ENCODE measurements at places on chromosomes 13 and 19.

- no peak for DNase-seq
These were observed 391.5 kb upstream of the DACH1 start for GRCh38 chr13:72258340-72258981.

GRCh38 chr19:49058562-49058961 lies 1.0 kb upstream of the CGB7 start:
- DNase-seq: no peak

DNA sequence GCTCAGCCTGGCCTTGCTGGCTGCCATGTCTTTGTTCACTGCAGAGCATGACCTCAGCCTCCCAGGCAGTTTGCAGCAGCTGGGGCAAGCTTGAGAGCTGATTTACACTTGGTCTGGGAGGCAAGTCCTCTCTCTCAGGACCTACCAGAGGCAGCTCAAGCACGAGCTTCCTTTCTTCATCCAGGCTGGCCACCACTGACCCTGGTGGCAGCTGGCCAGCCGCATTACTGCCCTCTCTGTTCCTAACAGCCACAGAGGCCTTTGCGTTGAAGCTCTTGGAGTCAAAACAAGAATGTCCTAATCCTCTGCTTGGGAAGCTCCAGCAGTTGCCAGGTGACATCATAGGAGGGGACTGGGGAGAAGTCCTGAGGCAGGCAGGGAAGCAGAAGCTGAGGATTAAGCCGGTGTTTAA lies 85.7 kb downstream of the NUFIP1 start:
- no peak for DNase-seq

GRCh38 chr13:64553411-64554129 lies 2676.6 kb downstream of the PCDH9 start:
- DNase-seq: peak; percentile 14

DNA sequence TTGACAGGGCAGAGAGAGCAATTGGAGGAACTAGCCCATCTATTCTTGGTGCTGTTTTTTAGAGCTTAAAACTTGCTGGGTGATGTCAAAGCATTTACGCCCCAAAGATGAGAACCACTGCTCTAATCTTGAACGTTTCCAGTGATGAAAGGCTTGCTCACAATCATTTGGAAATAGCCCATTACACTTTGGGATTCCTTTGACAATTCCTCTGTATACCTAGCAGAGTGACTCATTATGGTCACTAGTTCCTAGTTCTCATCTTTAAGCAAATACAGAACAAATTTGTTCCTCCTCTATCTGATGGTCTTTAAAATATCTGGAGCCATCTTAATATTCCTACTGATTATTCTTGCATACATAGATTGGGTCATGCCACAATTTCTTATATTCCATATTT lies 112.3 kb downstream of the GPC6 start:
- no peak for DNase-seq

DNA sequence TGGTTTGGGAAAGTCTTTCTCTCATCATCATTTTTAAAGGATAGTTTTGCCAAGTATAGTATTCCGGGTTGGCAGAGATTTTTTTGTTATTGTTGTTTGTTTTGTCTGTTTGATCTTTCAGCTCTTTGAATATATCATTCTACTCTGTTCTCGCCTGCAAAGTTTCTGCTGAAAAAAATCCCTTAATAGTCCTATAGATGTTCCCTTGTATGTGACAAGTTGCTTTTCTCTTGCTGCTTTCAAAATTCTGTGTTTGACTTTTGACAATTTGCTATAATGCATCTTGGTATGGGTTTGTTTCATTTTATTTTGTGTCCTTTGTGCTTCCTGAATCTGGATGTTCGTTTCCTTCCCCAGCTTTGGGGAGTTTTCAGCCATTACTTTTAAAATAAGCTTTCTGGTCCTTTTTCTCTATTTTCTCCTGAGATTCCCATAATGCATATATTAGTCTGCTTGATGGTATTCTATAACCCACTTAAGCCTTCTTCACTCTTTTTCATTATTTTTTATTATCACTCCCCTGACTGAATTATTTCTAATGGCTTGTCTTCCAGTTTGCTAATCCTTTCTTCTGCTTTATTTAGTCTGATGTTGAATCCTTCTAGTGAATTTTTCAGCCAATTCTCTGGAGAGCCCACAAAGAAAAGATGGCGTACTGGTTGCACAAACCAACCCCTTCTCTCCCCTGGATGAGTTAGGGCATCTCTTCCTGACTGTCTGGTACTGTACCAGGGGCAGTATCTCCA lies 14.6 kb downstream of the ZNF569 start:
- no peak for DNase-seq

DNA sequence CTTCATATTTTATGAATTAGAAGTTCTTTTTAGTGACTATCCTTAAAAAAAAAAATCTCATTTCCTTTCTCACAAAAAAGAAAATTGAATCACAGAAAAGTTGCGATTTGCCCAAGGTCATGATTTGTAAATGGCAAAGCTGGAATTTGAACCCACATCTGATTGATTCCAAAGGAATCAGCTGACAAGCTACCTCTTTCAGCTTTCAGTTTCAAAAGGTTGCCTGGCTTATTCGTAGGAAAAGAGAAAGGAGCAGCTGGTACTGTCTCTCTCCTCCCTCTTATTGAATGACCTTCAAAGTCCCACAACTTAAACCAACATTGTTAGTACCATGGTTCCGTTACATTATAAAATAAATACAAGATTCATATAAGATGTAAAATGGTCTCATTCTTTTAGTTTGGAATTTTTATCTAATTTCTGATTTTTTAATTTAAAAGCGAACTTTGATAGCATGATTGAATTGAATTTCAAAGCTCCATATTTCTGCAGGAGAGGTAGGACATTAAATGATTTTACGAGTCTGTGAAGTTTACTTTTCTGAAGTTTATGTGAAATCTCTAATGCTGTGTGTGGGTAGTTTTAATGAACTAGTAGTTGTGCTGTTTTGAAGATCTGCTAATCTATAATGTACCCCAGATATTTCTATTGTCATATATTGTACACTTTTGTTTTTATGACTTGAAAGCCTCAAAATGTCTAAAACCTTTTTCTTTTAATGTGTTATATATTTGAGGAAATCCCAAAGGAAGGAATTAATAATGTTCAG lies 18.5 kb upstream of the KCTD4 start:
- DNase-seq: no peak
